Endodermal cell (in vitro differentiated cells): ENCODE measurements at places on chromosomes 6 and 20.

DNA sequence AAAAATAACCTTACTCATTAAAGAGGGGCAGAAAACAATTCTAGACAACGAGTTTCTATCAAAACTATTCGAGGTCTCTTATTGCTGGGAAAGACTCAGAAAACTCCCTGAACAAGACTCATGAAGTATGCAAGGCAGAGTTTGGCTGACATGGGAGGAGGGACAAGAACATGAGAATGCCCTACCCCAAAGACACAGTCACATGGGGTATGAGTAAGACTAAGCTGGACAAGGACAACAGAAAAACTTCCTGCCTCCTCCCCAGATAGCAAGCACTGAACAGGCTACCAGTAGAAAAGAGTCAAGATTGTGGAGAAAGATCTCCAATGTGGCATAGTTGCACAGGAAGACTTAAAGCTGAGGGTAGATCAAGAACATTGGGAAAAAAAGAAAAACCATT lies 39.7 kb upstream of the PHIP start:
- no peak for DNase-seq
- H3K4me3 ChIP-seq, result no peak overlapping the region

- no peaks in the 10 kb centered on the region for H3K36me3 ChIP-seq
- no peaks in the 10 kb centered on the region for H3K27me3 ChIP-seq
- no peak overlapping the region for H3K4me3 ChIP-seq
Observed at GRCh38 chr6:120230008-120230407, 880.4 kb upstream of the MAN1A1 start.

DNA sequence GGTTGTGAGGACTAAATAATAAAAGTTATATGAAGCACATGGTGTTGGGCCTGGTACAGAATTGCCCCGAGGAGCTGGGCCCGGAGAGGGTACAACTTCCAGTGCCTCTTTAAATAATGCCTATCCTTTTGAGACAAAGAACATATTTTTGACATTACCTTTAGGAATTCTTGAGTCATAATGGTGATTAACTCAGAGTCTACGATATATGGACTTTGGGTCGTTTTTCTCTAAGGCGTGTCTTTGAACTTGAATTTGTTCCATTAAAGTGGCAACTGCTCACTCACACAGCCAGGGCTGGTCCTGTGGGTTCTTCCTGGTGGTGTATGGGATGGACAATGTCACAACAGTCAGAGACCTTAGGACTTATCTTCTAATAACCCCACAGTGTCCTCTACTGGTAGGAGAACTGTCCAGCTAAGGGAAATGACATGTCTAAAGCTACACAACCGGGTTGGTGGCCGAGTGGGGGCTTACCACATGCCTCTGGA lies 106.5 kb downstream of the CDC5L start:
- H3K27ac ChIP-seq, result no peak overlapping the region
- H3K4me1 ChIP-seq, result no peaks in the 10 kb centered on the region
- H3K36me3 ChIP-seq, result no peaks in the 10 kb centered on the region
- no peaks in the 10 kb centered on the region for H3K27me3 ChIP-seq
- no peak for DNase-seq

DNA sequence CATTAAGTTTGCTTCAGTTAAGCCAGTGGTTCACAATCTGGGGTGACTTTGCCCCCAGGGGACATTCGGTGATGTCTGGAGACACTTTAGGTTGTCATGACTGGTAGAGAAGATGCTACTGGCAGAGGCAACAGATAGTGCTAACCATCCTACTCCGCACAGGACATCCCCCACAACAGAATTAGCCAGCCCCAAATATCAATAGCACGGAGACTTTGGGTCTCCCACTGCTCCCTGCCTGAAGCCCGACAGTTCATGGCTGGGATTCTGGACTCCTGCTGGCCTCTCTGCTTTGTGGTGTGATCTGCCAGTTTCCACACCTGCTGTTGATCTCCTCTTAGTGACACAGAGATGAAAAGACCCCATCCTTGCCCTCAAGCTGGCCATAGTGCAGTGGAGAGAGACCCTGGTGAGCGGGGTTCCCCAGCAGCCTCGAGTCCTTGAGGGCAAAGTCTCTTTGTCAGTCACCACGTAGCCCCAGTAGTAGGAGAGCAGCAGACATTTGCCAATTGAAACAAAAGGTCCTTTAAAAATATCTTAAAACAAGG lies 24.7 kb upstream of the TTPAL start:
- H3K36me3 ChIP-seq, result no peaks in the 10 kb centered on the region
- peaks cover 5% of the 10 kb centered on the region for H3K4me1 ChIP-seq
- H3K27ac ChIP-seq, result no peak overlapping the region
- no peaks in the 10 kb centered on the region for H3K27me3 ChIP-seq
- DNase-seq, result no peak

DNA sequence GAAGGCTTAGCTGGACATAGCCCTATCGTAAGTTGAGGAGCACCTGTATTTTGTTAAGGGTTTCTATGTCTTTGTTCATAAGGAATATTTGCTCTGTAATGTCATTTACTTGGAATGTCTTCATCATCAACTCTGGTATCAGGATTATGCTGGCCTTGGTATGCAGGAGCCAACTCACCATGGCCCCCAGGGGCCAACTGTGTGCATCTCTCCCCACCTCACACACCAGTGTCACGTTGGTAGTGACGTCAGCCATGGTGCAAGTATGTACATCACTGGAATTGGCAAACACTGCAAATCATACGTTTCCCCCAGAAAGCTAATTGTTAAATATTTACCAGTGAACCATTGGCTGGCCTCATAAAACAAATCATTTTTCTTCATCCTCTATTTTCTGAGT lies 70.8 kb downstream of the YTHDF1 start:
- DNase-seq, result no peak
- H3K4me1 ChIP-seq, result no peaks in the 10 kb centered on the region
- no peaks in the 10 kb centered on the region for H3K27me3 ChIP-seq
- no peak overlapping the region for H3K4me3 ChIP-seq

DNA sequence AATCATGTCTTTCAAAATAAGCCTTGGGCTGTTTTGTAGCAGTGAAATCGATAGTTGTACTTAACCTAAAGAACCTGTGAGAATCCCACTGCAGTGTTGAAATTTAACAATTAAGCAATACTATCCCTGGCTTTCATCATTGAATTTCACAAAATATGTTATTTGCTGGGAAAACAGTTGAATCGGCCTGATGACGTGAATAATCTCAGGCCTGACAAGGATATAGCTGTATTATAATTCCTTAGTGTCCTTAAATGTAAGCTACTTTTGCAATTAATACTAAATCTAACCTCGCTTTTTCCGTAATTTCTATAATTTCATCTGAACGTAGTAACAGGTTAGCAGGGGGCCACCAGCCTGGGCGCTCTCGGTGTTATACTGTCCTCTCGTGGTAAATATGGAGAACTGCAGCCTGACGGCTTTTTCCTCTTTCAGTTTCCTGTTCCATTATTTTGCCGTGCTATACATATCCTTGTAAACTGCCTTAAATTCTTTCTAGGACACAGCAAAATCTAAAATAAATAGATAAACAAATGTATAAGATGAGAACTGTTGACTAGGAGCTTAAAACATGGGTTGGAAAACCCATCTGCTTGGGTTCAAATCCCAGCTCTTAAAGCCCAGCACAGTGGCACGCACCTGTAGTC lies 24.0 kb downstream of the MTFR2 start:
- no peak overlapping the region for H3K27ac ChIP-seq
- no peaks in the 10 kb centered on the region for H3K4me1 ChIP-seq
- peaks cover 6% of the 10 kb centered on the region for H3K36me3 ChIP-seq
- peak; percentile 79 for DNase-seq
- H3K27me3 ChIP-seq, result no peaks in the 10 kb centered on the region

GRCh38 chr6:27839626-27840475 lies 72.3 kb downstream of the OR2B2 start:
- H3K4me1 ChIP-seq, result peaks cover 2% of the 10 kb centered on the region
- peak; percentile 70 for DNase-seq
- H3K4me3 ChIP-seq, result peak overlapping the region; percentile 90
- H3K36me3 ChIP-seq, result no peaks in the 10 kb centered on the region

GRCh38 chr20:19451231-19451922 lies 238.9 kb downstream of the SLC24A3 start:
- H3K4me1 ChIP-seq, result no peaks in the 10 kb centered on the region
- peak; percentile 5 for DNase-seq
- H3K27ac ChIP-seq, result no peak overlapping the region

- no peaks in the 10 kb centered on the region for H3K27me3 ChIP-seq
- H3K36me3 ChIP-seq, result no peaks in the 10 kb centered on the region
- no peak overlapping the region for H3K4me3 ChIP-seq
- no peak overlapping the region for H3K27ac ChIP-seq
- peaks cover 18% of the 10 kb centered on the region for H3K4me1 ChIP-seq
Observed at GRCh38 chr6:170033666-170034065, 257.2 kb downstream of the DLL1 start.

DNA sequence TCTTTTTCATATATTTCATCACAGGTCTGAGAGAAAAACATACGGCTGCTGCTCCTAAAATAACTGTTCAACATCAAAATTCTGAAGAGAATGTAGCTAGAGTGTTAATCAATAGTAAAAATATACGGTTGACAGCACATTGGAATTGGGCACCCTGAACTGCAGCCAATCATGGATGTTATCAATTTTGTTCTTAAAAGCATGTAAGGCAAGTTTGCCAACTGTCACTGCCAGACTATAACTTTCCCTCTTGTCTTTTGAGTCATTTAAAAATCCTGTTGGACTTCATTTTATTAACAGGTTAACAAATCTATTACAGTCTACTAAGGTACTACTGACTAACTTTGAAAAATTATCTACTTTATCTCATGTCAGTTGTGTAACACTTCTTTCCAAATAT lies 592.8 kb downstream of the HACE1 start:
- H3K27ac ChIP-seq, result no peak overlapping the region
- DNase-seq, result no peak
- H3K4me1 ChIP-seq, result no peaks in the 10 kb centered on the region
- H3K27me3 ChIP-seq, result no peaks in the 10 kb centered on the region

- no peaks in the 10 kb centered on the region for H3K27me3 ChIP-seq
- no peaks in the 10 kb centered on the region for H3K36me3 ChIP-seq
- no peak overlapping the region for H3K27ac ChIP-seq
- H3K4me3 ChIP-seq, result no peak overlapping the region
Observed at GRCh38 chr6:157800420-157801237, 22.4 kb upstream of the SNX9 start.

- H3K27ac ChIP-seq, result no peak overlapping the region
- H3K27me3 ChIP-seq, result peaks cover 26% of the 10 kb centered on the region
- DNase-seq, result no peak
Observed at GRCh38 chr20:51369503-51369902, 173.0 kb downstream of the NFATC2 start.

- H3K36me3 ChIP-seq, result no peaks in the 10 kb centered on the region
- H3K4me1 ChIP-seq, result peaks cover 34% of the 10 kb centered on the region
- no peak overlapping the region for H3K27ac ChIP-seq
- H3K4me3 ChIP-seq, result peak overlapping the region; percentile 61
Observed at GRCh38 chr6:167233490-167233889, 57.6 kb upstream of the UNC93A start.

- DNase-seq, result peak; percentile 96
- H3K27me3 ChIP-seq, result no peaks in the 10 kb centered on the region
- H3K4me3 ChIP-seq, result no peak overlapping the region
- no peaks in the 10 kb centered on the region for H3K36me3 ChIP-seq
- peak overlapping the region; percentile 85 for H3K27ac ChIP-seq
Observed at GRCh38 chr6:170006900-170007467, 255.6 kb downstream of the ERMARD start.

DNA sequence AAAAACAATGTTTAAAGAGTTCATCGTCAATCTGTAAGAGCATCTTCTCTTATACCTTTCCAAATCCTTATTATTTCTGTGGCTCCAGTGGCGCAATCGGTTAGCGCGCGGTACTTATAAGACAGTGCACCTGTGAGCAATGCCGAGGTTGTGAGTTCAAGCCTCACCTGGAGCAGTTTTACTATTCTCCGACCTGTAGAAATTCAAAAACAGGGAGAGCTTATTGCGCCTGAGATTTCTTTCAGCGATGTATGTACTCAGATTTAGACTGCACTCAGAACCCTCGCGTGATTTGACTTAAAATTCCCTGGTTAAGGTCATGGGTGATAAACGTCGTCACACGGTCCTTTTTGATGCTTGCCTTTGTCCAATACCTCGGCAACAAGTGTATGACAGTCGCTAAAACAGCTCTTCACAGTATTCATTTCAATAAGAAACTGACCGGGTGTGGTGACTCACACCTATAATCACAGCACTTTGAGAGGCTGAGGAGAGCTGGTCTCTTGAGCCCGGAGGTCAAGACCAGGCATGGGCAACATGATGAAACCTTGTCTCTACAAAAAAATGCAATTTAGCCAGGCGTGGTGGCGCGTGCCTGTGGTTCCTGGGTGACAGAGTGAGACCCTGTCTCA lies 11.9 kb downstream of the GPX5 start:
- H3K36me3 ChIP-seq, result no peaks in the 10 kb centered on the region
- peaks cover 6% of the 10 kb centered on the region for H3K27me3 ChIP-seq
- peak overlapping the region; percentile 82 for H3K4me3 ChIP-seq
- DNase-seq, result peak; percentile 90
- peak overlapping the region; percentile 36 for H3K27ac ChIP-seq

DNA sequence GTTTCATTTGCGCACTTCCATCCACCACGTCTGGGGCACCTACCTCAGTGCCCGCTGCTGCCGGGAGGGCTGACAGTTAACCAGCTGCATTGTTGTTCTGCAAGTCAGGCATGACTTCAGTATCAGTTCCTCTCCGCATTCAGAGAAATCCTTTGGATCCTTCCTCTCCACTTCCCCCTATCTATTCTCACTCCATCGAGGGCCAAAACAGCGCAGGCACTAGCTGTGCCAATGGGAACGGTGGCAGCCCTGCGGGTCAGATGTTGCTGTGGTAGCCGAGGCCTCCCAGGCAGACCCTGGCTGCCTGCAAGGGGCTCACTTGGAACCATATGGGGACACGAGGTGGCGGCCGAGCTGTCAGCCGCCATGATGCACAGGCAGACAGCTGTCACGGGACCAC lies 64.2 kb upstream of the INSM1 start:
- no peaks in the 10 kb centered on the region for H3K27me3 ChIP-seq
- H3K27ac ChIP-seq, result no peak overlapping the region
- no peak overlapping the region for H3K4me3 ChIP-seq
- DNase-seq, result no peak
- no peaks in the 10 kb centered on the region for H3K36me3 ChIP-seq
- H3K4me1 ChIP-seq, result no peaks in the 10 kb centered on the region

DNA sequence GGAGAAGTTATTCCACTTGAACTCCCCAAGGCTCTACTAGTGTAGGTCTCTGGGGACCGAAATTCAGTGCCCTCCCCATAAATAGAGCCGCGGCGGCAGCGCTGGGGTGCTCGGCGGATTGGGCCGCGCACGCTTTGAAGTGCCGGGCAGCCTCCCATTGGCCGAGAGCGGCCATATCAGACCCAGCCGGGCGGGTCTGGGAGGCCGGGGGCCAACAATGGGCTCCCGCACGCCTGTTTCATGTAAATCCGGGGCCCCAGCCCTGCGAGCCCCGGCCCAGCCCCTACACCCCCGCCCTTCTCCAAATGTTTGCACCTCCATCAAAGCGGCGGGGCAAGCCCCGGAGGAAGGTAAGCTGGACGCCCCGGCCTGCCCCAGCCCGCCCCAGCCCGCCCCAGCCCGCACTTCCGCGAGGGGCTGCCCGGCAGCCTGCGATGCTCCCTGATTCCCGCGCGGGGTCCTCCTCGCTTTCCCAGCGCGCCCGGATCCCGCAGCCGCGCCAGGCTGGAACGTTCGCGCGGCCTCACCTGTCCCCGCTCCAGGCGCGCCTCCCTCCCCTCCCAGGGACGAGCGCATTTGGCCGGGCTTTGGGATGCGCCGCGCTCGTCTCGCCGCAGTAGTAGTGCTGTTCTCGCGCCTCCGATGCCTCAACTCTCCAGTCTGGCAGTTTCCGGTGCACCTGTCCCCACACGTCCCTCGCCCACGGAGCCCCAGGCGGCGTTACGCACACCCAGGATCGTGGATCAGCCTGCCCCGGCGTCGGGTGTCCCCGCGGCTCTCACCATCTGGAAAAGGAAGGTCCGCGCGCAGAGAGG lies at the start of gene TBXT:
Gene TBXT (minus strand): TSS at position 51 of the 815 bp plus-strand sequence. CDS start 260 bp downstream, outside the sequence.
- H3K4me3 ChIP-seq, result peak within 1 kb of the TSS; percentile 81
- peak; percentile 91 for DNase-seq
- H3K36me3 ChIP-seq, result no peaks in the 10 kb centered on the region
- no peak within 1 kb of the TSS for H3K27ac ChIP-seq
